ENCODE measurements at places on chromosomes 16 and 17. TPM values are rescaled to one million over a fixed set of nuclear protein-coding genes. Genes with fewer than 3 reads are reported as not detected.
A peak's percentile ranks its signal among the peaks of the same experiment; 100 is the strongest.

DNA sequence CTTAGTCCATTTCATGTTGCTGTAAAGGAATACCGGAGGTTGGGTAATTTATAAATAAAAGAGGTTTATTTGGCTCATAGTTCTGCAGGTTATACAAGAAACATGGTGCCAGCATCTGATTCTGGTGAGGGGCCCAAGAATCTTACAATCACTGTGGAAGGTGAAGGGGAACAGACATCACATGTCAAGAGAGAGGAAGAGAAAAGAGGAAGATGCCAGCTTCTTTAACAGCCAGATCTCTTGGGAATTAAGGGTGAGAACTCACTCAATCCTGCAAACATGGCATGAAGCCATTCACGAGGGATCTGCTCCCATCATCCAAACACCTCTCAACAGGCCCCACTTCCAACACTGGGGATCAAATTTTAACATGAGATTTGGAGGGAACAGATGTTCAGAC is 49.5 kb downstream of the BMERB1 start:
- DNase-seq = no peak

GRCh38 chr17:40720899-40721298 is 17.3 kb upstream of the KRT24 start:
- no peak for DNase-seq

DNA sequence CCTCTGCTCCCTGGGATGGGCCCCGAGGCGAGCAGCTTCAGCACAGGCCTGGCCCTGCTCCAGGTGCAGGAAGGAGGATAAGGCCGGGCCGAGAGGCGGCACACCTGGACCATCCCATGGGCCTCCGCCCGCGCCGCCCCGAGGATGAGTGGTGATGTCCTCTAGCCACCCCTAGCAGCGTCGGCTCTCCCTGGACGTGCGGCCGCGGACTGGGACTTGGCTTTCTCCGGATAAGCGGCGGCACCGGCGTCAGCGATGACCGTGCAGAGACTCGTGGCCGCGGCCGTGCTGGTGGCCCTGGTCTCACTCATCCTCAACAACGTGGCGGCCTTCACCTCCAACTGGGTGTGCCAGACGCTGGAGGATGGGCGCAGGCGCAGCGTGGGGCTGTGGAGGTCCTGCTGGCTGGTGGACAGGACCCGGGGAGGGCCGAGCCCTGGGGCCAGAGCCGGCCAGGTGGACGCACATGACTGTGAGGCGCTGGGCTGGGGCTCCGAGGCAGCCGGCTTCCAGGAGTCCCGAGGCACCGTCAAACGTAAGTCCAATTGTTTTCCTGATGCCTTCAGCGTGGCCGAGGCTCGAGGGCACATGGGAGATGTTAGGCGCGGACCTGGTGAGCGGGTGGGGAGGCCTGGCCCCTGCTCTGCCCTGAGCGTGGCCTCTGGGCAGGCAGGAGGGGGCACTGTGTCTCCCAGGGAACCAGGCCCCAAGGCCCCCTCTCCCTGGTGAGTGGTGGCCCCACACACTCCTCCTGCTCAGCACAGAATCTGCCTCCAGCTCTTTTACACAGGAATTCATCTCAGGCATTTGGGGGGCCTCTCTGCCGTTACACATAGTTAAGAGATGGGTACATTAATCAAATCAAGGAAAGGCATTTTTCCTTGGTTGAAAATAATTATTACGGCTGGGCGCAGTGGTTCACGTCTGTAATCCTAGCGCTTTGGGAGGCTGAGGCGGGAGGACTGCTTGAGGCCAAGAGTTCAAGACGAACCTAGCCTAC is 855 bp downstream of the TMEM204 start:
- no peak for DNase-seq

DNA sequence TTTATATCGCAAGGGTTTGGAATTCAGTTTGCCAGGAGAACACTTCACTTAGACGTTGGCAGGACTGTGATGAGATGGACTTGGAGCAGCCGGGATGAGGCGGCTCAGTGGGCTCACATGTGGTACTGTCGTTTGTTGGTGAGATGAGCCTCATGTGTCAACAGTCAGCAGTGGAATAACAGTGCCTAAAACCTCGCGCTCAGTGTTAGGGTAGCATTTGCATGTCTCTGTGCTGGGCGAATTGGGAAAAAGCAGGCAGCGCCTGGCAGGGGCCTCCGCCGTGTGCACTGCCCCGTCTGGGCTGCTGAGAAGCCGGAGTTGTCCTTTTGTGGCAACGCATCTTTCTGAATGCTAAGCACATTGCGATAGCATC is 49.7 kb downstream of the CRISPLD2 start:
- no peak for DNase-seq

DNA sequence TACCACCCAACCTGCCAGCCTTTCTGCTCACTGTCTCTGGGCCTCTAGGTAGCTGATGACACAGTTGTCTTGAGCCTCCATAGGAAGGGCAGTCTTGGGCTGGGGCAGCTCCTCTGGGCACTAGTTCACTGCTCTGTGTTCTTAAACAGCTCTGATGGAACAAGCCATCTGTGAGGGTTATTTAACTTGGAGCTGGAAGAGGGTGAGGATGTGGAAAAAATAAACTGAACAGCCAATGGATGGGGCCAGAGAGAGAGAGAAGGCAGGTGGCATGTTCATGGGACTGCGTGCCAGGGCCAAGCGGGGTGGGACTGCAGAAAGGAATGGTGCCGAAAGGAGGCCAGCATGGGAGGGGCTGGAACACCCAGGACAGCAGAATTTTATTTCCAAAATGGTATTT is 52.6 kb downstream of the HIC1 start:
- DNase-seq = no peak

DNA sequence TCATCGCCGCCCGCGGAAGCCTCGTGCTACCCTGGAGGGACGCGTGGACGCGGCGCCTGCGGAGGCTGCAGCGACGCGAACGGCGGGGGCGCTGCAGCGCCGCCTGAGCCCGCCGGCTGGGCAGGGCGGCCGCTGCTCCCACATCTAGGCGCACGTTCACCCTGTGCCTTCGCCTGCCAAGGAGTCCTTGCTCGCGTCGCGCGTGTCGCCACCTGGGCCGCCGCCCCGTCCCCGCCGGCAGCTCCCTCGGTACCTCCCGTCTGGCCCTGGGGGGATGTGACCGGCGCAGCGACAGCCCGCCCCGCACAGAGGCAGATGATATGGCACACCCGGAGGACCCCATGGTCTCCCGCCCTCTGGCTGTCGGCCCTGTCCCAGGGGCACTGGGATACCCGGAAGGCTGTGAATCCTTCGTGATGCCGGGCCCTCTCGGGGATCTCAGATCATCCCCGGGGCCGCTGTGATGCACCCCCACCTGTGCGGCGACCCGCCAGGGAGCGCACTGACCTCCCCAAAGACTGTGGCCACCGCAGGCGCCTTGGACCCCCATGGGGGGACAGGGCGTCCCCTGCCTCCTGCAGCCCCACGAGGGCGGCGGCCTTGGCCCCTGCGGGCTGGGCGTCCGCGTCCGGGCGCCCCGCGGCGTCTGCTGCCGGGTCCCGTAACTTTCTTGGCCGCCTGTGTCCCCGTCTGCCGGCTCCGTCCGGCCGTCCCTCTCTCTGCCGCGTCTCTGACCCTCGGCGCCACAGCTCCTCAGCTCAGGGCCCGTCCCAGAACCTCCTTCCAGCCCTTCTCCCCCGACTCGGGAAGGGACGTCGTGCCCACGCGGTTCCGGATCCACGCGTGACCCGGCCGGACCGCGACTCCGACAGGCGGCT is 689 bp upstream of the TBC1D24 start:
- DNase-seq = peak; percentile 76

DNA sequence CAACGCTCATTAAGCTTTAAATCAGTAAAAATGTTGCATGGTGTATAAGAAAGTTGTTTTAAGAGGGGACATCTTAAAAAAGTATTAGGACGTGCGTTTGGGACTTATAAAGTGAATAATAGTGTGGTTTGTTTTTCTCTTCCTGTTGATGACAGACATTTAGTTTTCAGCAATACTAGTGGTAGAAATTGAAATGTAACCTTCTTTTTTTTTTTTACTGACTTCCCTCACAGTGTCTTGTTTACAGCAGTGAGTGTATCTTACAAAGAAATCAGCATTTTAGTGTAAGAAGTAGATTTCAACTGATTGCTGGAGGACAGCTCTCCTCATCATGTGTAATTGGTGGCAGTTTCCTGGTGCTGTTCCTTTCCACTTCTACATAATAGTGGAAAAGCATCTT is 39.6 kb downstream of the CYLD start:
- no peak for DNase-seq

The C17orf78 gene
- total RNA-seq = not detected

The SLC13A5 gene
- 2.4 TPM for total RNA-seq

GRCh38 chr17:13725288-13725990 is 123.7 kb upstream of the HS3ST3A1 start:
- DNase-seq = no peak

The WIPI1 gene
- total RNA-seq = 32.0 TPM

GRCh38 chr17:75476752-75477489 is 20.5 kb downstream of the TMEM94 start:
- peak; percentile 35 for DNase-seq

- DNase-seq = no peak
Observed at GRCh38 chr17:17929655-17930380, 42.4 kb downstream of the TOM1L2 start.

The WNT9B gene
- total RNA-seq = not detected

DNA sequence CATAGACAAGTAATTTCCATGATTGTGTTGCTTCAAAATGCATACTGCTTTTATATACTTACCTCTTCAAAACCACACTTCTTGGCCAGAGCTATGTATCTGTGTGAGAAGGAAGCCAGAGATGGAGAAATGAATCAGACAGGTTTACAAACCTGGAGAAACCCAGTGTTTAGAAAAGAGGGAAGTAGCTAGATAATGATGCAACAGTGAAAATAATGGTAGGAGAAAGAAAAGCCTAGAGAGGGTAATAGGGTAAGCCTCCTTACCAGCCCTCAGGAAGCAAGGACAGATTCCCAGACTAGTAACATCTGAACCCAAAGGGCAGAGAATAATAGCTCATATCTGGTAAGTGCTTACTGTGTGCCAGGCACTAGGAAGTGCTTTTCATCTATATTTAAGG is 250.3 kb upstream of the CDH11 start:
- no peak for DNase-seq

- DNase-seq = no peak
Observed at GRCh38 chr17:67027031-67027628, 17.2 kb upstream of the CACNG1 start.

GRCh38 chr17:34902831-34903547 is 58.3 kb downstream of the CCT6B start:
- DNase-seq = no peak

The CHCT1 gene
- total RNA-seq = not detected

- peak; percentile 69 for DNase-seq
Observed at GRCh38 chr16:71648921-71649320, 22.9 kb downstream of the MARVELD3 start.

The RHBDL1 gene
- total RNA-seq = 3.3 TPM

DNA sequence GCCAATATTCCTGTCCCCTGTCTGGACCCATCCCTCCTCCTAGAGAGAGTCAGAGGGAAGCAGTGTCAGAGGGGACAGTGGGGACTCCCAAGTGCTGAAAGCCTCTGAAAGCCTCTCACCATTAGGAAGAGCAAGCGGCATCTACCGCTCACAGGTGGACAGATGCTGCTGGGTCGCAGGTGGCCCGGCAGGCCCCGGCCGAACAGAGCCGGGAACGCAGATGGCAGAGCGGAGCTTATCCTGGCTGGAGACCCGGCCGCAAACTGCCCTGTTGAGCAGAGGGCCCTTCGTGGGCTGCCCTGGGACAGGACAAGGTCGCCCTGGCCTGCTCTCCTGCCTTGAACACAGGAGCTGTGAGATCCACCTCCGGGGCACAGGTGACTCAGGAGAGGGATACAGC is 23.0 kb upstream of the NAT9 start:
- DNase-seq = no peak

- peak; percentile 77 for DNase-seq
Observed at GRCh38 chr17:14672830-14673229, 371.9 kb downstream of the HS3ST3B1 start.

DNA sequence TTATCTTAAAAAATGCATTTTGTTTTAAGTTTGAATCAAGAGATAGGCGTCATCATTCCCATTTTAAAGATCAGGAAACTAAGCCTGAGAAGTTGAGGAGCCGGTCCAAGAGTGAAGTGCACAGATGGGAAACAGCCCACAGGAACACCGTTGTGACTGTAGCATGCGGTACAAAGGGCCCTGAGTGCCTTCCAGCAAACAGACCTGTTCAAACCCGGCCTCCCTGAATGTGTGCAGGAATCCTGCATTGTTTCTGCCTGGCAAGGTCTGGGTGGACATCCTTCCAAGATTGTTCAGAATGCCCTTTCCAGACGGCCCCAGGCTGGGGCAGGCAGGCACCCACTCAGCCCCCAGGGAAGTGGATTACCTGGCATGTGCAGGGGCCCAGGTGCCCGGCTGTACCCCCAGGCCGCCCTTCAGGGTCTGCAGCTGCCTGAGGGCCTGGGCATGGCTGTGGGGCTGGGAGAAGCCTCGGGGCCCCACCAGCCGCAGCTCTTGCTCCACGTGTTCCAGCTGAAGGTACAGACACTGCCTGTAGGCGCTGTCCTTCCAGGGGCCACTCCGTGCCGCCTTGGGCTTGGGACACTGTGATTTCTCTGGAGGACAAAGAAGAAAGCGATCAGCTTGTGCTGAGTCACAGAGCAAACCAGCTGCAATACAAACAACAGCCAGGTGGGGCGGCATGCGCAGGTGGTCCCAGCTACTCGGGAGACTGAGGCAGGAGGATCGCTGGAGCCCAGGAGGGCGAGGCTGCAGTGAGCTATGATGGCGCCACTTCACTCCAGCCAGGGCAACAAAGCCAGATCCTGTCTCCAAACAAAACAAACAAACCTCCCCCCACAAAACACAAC is 45.0 kb upstream of the GCSH start:
- peak; percentile 87 for DNase-seq

DNA sequence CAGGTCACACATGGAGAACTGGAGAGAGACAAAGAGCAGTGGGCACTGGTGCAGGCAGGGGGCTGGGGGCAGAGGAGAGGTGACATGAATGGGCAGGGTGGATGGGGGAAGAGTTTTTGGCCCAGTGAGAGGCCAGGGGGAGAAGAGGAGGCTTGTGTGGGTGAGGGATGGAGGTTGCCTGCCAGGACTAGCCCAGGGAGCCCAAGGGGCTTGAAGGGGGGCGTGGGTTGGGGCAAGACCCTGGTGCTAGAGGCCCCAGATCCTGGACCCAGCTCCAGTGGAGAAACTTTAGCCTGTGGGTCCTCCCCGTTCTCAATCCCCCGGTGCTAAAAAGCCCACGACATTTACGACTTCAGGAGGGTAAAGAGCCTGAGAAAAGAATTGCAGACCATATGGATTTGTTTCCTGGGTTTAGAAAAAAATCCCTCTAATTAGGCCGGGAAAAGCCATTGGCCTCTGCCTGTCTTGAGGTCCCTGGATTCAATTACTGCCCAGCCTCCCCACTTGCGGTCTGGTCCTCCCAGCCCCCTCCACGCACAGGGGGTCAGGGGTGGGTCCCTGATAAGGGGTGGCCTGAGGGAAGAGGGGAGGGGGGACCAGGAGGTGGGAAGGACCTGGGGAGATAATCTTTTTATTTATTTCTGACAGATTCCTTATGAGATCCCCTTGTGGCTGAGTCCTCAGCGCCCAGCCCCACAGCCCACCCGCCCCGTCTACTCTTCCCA is 33.0 kb downstream of the NGFR start:
- no peak for DNase-seq

The NUDT21 gene
- 198 TPM for total RNA-seq

- no peak for DNase-seq
Observed at GRCh38 chr16:84955427-84955826, 55.9 kb downstream of the ZDHHC7 start.

GRCh38 chr16:74999609-75000480 is 1.0 kb downstream of the ZNRF1 start:
- peak; percentile 90 for DNase-seq
